Left lung (tissue), 14 donors: ENCODE measurements at places on chromosomes 6 and 20. TPM values are rescaled to one million over a fixed set of nuclear protein-coding genes. Genes with fewer than 3 reads are reported as not detected.
A peak's percentile ranks its signal among the peaks of the same experiment; 100 is the strongest.

GRCh38 chr20:43936104-43936770 lies 21.6 kb downstream of the TOX2 start:
- no peak for DNase-seq
- no peaks in the 10 kb centered on the region for H3K36me3 ChIP-seq
- H3K27me3 ChIP-seq, result no peaks in the 10 kb centered on the region
- no peak overlapping the region for H3K4me3 ChIP-seq
- H3K4me1 ChIP-seq, result peaks cover 25% of the 10 kb centered on the region
- H3K27ac ChIP-seq, result no peak overlapping the region

GRCh38 chr6:105204331-105204730 lies 24.5 kb upstream of the POPDC3 start:
- DNase-seq, result no peak
- H3K4me3 ChIP-seq, result no peak overlapping the region
- no peak overlapping the region for H3K27ac ChIP-seq

GRCh38 chr20:58127701-58128111 lies 100.7 kb downstream of the ANKRD60 start:
- H3K27ac ChIP-seq, result no peak overlapping the region
- H3K4me3 ChIP-seq, result no peak overlapping the region
- no peaks in the 10 kb centered on the region for H3K4me1 ChIP-seq

GRCh38 chr6:134647861-134648260 lies 302.0 kb downstream of the ALDH8A1 start:
- no peaks in the 10 kb centered on the region for H3K27me3 ChIP-seq
- H3K4me3 ChIP-seq, result no peak overlapping the region
- no peak overlapping the region for H3K27ac ChIP-seq
- no peaks in the 10 kb centered on the region for H3K4me1 ChIP-seq
- H3K36me3 ChIP-seq, result no peaks in the 10 kb centered on the region
- DNase-seq, result no peak

- DNase-seq, result no peak
- H3K27ac ChIP-seq, result no peak overlapping the region
- no peaks in the 10 kb centered on the region for H3K27me3 ChIP-seq
- no peaks in the 10 kb centered on the region for H3K4me1 ChIP-seq
- no peak overlapping the region for H3K4me3 ChIP-seq
Observed at GRCh38 chr6:52843605-52844004, 3.0 kb upstream of the GSTA5 start.

- no peaks in the 10 kb centered on the region for H3K36me3 ChIP-seq
- no peak for DNase-seq
- H3K27ac ChIP-seq, result peak overlapping the region; percentile 34
- H3K27me3 ChIP-seq, result no peaks in the 10 kb centered on the region
- H3K4me3 ChIP-seq, result no peak overlapping the region
Observed at GRCh38 chr6:14880052-14880451, 365.8 kb upstream of the JARID2 start.

- peak overlapping the region; percentile 84 for H3K4me3 ChIP-seq
- no peak for DNase-seq
- no peak overlapping the region for H3K27ac ChIP-seq
- peaks cover 7% of the 10 kb centered on the region for H3K4me1 ChIP-seq
- H3K36me3 ChIP-seq, result no peaks in the 10 kb centered on the region
Observed at GRCh38 chr6:143680141-143680540, 2.4 kb downstream of the PHACTR2 start.

GRCh38 chr6:38136547-38136946 lies 317.0 kb downstream of the ZFAND3 start:
- peaks cover 3% of the 10 kb centered on the region for H3K36me3 ChIP-seq
- no peak for DNase-seq
- H3K4me3 ChIP-seq, result no peak overlapping the region
- no peak overlapping the region for H3K27ac ChIP-seq
- H3K27me3 ChIP-seq, result no peaks in the 10 kb centered on the region
- H3K4me1 ChIP-seq, result peaks cover under 1% of the 10 kb centered on the region

DNA sequence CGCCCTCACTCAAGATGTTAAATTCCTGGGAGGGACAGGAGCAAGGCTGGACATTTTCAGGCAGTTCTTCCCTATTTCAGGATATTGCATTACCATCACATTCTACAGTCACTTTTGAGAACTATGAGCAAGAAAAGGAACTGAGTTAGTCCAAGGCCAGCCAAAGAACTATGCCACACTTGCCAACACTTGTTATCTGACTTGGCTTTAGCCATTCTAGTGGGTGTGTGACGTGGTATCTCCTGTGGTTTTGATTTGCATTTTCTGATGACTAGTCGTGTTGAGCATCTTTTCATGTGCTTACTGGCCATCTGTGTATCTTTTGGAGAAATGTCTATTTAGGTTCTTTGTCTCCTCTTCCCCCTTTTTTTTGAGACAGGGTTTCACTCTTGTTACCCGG lies 12.0 kb downstream of the XRN2 start:
- no peaks in the 10 kb centered on the region for H3K36me3 ChIP-seq
- peak overlapping the region; percentile 72 for H3K27ac ChIP-seq
- no peak overlapping the region for H3K4me3 ChIP-seq
- H3K27me3 ChIP-seq, result no peaks in the 10 kb centered on the region
- DNase-seq, result no peak

GRCh38 chr6:35011096-35012041 lies 122.3 kb downstream of the ANKS1A start:
- no peaks in the 10 kb centered on the region for H3K27me3 ChIP-seq
- peaks cover 10% of the 10 kb centered on the region for H3K4me1 ChIP-seq
- DNase-seq, result no peak
- H3K36me3 ChIP-seq, result no peaks in the 10 kb centered on the region

DNA sequence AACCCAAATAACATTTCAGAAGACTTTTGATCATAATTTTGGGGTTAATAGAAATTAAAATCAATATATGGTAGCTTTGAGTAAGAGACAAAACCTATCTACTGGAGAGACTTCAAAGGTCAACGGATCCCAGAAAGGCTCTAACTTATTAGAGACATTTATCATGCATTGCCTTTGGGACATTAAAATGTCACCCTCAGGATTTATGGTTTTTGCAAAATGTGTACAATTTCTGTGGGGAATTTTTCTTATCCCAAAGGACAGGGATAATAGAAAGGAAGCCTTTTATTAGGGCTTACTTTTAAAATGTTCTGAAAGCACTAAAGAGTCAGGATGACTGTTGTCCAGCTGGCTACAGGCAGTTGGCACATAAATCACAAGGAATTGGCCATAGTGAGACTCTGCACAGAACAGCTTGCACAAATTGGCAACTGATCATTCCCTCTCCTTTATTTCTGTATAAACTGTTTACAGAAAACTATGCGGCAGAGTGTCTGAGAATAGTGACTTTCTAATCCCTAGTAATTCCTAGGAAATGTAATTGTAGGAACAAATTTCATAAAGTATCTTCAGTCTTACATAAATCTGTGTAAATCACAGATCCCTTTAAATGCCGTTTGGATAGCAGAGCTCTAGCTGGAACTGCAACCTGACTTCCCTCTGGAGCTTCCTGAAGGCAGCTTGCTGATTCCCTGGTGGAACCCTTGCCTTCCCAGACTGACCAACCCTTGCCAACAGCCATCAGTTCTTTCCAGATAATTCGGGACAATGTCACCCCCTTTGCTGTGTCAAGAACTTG lies 201.1 kb upstream of the PREP start:
- no peak overlapping the region for H3K27ac ChIP-seq
- H3K36me3 ChIP-seq, result no peaks in the 10 kb centered on the region
- no peaks in the 10 kb centered on the region for H3K27me3 ChIP-seq
- H3K4me3 ChIP-seq, result no peak overlapping the region
- peaks cover 22% of the 10 kb centered on the region for H3K4me1 ChIP-seq

DNA sequence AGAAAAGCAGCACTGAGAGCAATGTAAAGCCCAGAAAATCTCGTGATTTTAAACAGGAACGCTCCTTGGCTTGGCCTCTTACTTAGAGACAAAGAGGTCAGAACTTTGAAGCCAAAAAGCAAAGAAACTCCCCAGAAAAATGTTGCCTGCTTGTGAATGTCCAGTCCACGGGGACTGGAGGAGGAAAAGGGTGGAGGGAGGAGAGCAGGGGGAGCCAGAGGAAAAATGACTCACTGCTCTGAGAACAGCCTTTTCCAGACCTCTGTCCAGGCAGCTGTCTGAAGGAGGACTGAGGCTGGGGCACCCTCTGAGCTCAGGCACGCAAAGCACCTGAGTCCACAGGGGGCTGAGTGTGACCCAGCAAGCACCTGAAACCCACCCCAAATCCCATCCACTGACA lies 64.7 kb downstream of the TRAM2 start:
- H3K4me3 ChIP-seq, result no peak overlapping the region
- peak overlapping the region; percentile 86 for H3K27ac ChIP-seq
- H3K4me1 ChIP-seq, result peaks cover 20% of the 10 kb centered on the region

DNA sequence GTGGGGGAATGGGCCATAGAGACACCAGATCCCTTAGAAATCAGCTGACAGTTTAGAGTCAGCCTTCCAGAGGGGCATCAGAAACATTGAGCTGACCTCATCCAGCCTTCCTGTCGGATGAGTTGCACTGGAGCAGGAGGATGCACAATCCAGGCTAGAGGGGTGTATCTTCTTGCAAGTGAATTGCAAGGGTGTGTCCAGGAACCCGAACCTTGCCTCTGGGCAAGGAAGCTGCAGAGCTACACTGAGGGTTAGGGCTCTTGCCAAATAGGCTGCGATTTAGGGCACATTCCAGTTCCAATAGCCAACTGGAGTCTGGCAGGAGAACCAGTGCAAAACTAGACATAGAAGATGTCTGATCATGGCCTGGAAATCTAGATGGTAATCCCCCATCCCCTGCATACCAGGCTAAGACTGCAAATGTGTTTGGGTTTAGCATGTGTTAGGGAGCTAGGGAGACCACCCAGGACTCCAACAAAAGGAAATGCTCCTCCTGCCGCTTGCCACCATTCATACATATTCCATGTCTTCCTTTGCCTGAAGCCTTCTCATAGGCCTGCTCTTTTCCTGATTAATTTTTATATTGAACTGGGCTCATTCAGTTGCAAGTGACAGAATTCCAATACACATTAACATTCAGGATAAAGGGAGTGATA lies 6.3 kb upstream of the UTRN start:
- H3K27ac ChIP-seq, result no peak overlapping the region
- H3K4me1 ChIP-seq, result no peaks in the 10 kb centered on the region
- H3K27me3 ChIP-seq, result no peaks in the 10 kb centered on the region
- H3K36me3 ChIP-seq, result no peaks in the 10 kb centered on the region
- no peak for DNase-seq

The TENT5A gene
- 23.2 TPM for total RNA-seq

The RAMACL gene
- 3.2 TPM for total RNA-seq

The STMND1 gene
- total RNA-seq, result 2.5 TPM
